SIG-M5 (cell line): ENCODE measurements at places on chromosomes 7 and 10.

GRCh38 chr7:33813331-33813730, 92.0 kb upstream of the BMPER start:
- no peak for DNase-seq

- DNase-seq: no peak
These were observed 57.5 kb upstream of the CHST15 start for GRCh38 chr10:124150807-124151417.

- no peak for DNase-seq
These were observed 765 bp downstream of the SLC25A40 start for GRCh38 chr7:87875151-87876039.

DNA sequence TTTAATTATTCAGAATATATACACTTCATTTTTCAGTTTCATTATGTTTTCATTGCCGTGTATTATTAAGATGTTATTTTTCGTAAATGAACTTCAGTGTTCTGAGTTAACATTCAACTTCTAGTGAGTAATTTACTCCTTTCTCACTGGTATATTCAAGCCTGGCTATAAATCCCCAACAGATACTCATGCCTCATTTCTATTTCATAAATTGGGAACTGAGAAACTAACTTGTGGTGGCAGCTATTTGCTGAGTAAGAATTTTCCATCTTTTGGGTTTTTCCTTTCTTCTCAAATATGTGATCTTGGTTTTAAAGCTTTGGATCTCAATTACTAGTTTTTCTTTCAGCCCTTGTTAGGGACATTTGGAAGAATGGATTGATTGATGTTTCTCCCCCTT, 281.1 kb downstream of the CDK14 start:
- no peak for DNase-seq

GRCh38 chr7:147103224-147103623, 986.6 kb downstream of the CNTNAP2 start:
- no peak for DNase-seq
